A673 (cell line): ENCODE measurements at places on chromosomes 12 and 14.

- H3K27ac ChIP-seq = no peak overlapping the region
- peaks cover 30% of the 10 kb centered on the region for H3K27me3 ChIP-seq
- peak; percentile 1 for DNase-seq
- H3K4me3 ChIP-seq = no peak overlapping the region
Observed at GRCh38 chr14:28875934-28876571, 109.5 kb downstream of the FOXG1 start.

DNA sequence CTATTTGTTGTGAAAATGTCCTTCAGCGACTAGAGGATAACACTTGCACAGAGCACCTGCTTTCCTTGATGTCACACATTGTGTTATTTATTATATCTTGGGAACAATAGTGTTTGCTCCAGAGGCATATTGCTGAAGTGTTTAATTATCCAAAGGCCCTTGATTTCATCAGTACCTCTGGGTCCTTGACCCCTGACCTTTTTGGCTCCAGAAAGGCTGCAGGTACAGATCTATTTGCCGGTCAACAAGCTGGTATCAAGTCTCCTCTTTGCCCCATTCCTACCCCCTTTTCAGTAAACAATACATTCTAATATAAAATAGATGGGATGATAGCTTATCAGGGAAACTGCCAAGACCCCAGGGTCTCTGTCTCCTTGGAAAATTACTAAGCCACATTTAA, 206.8 kb downstream of the DACT1 start:
- no peaks in the 10 kb centered on the region for H3K27me3 ChIP-seq
- no peak for DNase-seq
- no peaks in the 10 kb centered on the region for H3K4me1 ChIP-seq
- H3K36me3 ChIP-seq = no peaks in the 10 kb centered on the region

- no peaks in the 10 kb centered on the region for H3K4me1 ChIP-seq
- H3K27ac ChIP-seq = no peak overlapping the region
- no peak overlapping the region for H3K4me3 ChIP-seq
Observed at GRCh38 chr14:22052795-22053194, 379.2 kb upstream of the OR4E1 start.

DNA sequence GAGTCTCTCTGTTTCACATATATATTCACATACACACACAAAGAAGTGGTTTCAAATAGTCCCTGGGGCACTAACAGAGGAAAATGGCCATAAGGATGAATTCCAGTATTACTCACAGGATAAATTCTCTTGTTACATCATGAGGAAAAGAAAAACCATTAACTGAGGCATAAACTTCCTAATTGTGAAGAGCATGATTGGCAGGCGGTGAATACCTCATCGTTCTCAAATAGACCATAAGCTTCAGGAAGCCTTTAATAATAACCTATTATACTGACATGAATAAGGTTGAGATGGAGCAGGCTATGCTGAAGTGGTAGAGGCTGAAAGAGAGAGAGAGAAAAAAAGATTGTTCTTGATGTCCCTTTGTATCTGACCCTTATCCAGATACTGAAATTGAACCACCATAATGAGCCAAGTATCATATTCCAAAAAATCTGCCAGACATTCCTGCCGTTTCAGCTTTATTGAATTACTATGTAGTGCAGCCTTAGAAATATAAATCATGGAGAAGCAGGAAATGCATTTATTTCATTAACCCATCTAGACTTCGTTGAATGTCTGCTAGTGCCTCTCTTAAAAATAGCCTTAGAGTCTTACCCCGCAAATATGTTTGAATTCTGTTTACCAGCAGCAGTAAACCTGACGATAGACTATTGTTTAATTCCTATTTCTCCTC, 86.8 kb downstream of the NUAK1 start:
- no peak overlapping the region for H3K4me3 ChIP-seq
- H3K27me3 ChIP-seq = peaks cover 24% of the 10 kb centered on the region
- no peak overlapping the region for H3K27ac ChIP-seq
- DNase-seq = peak; percentile 29
- no peaks in the 10 kb centered on the region for H3K4me1 ChIP-seq

DNA sequence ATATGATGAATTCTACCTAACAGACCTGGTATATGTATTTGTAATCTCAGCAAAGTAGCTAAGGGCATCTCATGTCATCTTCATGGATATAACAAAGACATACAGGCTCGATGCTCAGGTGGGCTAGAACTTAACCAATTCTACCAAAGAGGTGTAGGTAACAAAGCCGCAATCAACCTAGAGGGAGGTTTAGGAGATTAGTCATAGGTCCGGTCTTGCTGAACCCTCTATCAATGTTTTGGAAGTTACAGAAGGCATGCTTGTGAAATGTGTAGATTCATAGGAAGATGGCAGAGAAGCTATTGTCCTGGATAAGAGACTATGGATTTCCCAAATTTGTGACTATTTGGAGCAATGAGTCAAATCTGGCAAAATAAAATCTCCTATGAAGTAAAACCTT, 42.6 kb upstream of the SYCP3 start:
- H3K27me3 ChIP-seq = no peaks in the 10 kb centered on the region
- H3K27ac ChIP-seq = no peak overlapping the region
- no peak for DNase-seq
- no peaks in the 10 kb centered on the region for H3K36me3 ChIP-seq
- H3K4me3 ChIP-seq = no peak overlapping the region

- no peaks in the 10 kb centered on the region for H3K27me3 ChIP-seq
- DNase-seq = peak; percentile 59
- H3K4me1 ChIP-seq = no peaks in the 10 kb centered on the region
- H3K36me3 ChIP-seq = no peaks in the 10 kb centered on the region
- H3K4me3 ChIP-seq = no peak overlapping the region
Observed at GRCh38 chr14:59422069-59422881, 42.9 kb downstream of the GPR135 start.

DNA sequence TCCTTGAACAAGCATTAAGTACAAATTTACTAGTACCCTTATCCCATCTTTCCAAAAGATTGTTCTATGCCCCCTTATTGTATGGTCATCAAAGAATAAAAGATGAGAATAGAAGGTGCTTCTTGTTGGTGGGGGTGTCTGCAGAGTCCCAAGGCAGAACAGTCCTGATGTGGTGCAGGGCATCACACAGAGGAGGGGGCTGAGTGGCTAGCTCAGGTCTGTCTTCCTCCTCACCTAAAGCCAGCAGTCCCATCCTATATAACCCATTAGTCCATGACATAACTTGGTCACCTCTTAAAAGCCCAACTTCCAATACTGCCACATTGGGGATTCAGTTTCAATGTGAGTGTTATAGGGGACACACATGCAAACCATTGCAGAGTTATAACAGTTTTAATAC, 9.9 kb downstream of the LRRC10 start:
- no peak overlapping the region for H3K4me3 ChIP-seq
- no peaks in the 10 kb centered on the region for H3K4me1 ChIP-seq
- DNase-seq = no peak
- peaks cover 77% of the 10 kb centered on the region for H3K36me3 ChIP-seq
- H3K27me3 ChIP-seq = no peaks in the 10 kb centered on the region
- no peak overlapping the region for H3K27ac ChIP-seq

DNA sequence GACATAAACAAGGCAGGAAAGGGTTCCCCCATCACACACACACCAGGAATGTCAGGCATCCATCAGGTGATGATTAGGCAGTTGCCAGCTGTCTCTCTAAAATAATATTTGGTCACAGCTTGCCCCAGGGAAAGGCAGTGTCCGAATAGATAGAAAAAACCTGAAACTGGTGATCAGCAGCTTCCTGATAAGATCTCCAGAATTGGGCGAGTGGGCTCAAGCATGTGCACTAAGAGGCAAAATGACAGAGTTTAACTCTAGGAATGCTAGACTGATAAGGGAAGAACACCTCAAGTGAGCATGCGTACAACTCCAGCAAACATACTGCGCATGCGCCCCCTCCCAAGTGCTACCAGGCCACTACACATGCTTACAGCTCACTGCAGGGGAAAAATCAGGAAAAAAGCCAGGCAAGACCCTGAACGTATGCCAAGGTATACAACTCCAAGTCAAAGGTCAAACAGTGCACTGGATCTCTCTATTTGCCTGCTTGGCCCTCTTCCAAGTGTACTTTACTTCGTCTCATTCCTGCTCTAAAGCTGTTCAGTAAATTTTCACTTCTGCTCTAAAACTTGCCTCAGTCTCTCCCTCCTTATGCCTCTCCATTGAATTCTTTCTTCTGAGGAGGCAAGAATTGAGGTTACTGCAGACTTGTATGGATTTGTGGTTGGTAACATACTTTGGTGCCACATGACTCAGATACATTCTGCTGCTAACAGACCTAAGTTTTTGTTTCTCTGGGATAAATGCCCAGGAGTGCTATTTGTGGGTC, 73.5 kb upstream of the VASH1 start:
- no peaks in the 10 kb centered on the region for H3K36me3 ChIP-seq
- no peaks in the 10 kb centered on the region for H3K4me1 ChIP-seq
- H3K27ac ChIP-seq = no peak overlapping the region
- no peak overlapping the region for H3K4me3 ChIP-seq

DNA sequence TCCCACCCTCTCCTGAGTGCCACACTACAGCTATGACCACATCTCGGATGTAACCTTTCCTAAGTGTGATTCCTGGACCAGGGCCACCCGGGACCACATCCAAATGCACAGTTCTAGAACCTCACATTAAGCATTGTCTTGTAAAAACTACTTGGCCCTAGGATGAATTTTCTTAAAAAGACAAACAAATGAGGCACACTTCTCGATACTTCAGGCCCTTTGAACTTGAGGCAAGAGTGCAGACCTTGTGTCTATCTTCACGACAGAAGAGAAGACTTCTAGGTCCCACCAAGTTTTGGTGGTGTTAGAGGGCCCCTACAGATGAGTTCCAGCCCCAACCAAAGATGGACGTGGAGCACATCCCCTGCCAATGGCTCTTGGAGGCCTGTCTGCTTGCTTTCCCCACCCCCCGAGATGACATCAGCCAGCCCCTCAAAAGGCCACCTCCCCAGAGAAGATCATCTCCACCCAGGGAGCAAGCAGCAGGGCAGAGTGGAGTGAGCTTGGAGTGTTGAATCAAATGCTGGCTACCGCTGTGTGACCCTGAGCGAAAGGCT, 9.3 kb downstream of the ISCU start:
- no peak overlapping the region for H3K4me3 ChIP-seq
- no peak overlapping the region for H3K27ac ChIP-seq
- DNase-seq = no peak
- H3K4me1 ChIP-seq = peaks cover 22% of the 10 kb centered on the region
- peaks cover 24% of the 10 kb centered on the region for H3K36me3 ChIP-seq
- no peaks in the 10 kb centered on the region for H3K27me3 ChIP-seq

DNA sequence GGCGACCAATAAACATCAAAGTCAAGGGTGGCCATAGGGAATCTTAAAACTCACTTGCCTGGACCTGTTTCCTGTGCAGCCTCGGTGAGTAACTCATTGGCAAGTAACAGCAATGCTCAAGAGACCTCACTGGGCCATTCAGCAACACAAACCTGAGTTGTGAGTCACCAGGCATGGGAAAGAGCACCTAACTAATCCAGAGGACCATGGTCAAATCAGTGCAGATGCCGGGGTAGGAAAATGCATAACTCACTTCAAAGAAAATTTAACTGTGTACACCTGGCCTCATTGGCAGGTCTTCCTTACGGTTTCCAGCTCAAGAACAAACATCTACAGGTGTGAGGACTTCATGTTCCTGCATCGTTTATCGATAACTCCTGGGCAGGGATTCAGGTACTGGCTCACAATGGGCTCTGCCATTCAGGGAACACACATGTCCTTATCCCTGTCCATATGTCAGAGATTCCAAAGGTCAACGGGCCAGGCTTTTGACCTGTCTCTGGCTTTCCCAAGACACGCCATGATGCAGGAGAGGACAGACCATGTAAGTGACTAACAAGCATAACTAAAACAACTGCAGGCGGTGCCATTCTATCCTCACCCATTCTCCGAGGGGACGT, 211.8 kb downstream of the ANO2 start:
- no peaks in the 10 kb centered on the region for H3K4me1 ChIP-seq
- no peak overlapping the region for H3K4me3 ChIP-seq
- no peaks in the 10 kb centered on the region for H3K27me3 ChIP-seq

DNA sequence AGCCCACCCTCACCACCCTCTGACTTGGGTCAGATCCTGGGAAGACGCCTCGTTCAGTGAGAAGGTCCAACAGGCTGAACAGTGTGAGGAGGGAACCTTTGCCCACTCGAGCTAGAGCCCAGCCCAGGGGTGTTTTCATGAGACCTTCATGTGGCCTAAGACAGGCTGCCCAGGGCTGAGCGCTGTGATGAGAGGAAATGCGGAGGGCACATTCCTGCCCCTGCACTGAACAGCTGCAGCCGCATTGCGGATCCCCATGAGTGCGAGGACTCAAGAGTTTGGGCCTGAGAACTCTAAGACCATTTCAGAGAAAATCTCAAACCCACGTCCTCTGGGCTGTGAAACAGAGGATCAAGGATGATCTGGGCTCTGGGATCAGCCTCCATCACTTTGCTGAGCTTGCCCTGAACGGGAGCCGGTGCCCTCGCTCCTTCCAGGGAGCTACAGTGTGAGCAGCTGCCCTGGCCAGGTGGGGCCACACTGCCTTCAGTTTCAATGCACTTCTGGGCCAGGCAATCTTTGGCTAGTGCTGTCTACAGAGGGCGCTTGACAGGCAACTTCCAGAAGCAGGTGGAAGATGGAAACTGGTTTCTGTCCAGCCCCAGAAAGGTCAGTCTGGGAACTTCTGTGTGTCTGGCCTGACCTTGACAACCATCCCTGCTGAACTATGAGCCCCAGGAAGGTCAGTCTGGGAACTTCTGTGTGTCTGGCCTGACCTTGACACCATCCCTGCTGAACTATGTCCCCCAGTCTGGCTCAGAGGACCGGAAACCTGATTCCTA, 43.5 kb upstream of the P2RX7 start:
- no peaks in the 10 kb centered on the region for H3K27me3 ChIP-seq
- no peak overlapping the region for H3K27ac ChIP-seq
- H3K4me3 ChIP-seq = no peak overlapping the region
- H3K4me1 ChIP-seq = no peaks in the 10 kb centered on the region

GRCh38 chr14:92704821-92705220, 43.6 kb downstream of the LGMN start:
- no peaks in the 10 kb centered on the region for H3K27me3 ChIP-seq
- no peak overlapping the region for H3K27ac ChIP-seq
- H3K4me3 ChIP-seq = no peak overlapping the region

DNA sequence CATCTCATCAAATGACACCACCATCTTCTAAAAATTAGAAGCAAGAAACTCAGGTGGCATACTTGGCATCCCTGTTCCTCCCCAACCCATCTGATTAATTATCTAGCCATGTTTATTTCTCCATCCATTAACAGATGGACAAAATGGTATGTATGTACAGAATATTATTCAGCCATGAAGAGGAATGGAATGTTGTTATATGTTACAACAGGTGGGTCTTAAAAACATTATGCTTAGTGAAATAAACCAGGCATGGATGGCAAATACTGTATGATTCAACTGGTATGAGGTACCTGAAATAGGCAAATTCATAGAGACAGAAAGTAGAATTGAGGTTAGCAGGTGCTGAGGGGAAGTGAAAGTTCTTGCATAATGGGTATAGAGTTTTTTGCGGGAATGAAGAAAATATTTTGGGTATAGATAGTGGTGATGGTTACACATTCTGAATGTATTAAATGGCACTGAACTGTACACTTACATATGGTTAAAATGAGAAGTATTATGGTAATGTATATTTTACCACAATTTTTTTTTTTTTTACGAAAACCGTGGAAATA, 17.5 kb downstream of the YY1 start:
- H3K4me1 ChIP-seq = no peaks in the 10 kb centered on the region
- DNase-seq = no peak
- H3K27me3 ChIP-seq = no peaks in the 10 kb centered on the region
